ENCODE measurements at places on chromosomes 12 and 14. TPM values are rescaled to one million over a fixed set of nuclear protein-coding genes. Genes with fewer than 3 reads are reported as not detected.

DNA sequence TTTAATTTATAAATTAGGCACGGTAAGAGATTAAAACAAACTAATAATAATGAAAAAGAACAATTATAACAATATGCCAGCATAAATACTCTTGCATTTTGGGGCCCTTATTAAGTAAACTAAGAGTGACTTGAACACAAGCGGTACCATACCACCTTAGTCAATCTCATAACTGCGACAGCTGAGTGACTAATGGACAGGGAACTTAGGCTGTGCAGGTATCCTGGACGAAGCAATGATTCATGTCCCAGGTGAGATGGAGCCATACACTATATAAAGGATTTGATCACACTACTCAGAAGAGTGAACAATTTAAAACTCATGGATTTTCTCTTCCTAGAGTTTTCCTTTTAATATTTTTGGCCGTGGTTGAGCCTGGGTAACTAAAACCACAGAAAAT, 4.3 kb downstream of the KLRC4 start:
- no peak for DNase-seq
- no peaks in the 10 kb centered on the region for H3K36me3 ChIP-seq
- peaks cover 6% of the 10 kb centered on the region for H3K4me1 ChIP-seq
- no peak overlapping the region for H3K4me3 ChIP-seq
- no peak overlapping the region for H3K27ac ChIP-seq

GRCh38 chr12:66409195-66409871, 107.0 kb downstream of the HELB start:
- H3K4me3 ChIP-seq = no peak overlapping the region
- H3K27ac ChIP-seq = no peak overlapping the region

DNA sequence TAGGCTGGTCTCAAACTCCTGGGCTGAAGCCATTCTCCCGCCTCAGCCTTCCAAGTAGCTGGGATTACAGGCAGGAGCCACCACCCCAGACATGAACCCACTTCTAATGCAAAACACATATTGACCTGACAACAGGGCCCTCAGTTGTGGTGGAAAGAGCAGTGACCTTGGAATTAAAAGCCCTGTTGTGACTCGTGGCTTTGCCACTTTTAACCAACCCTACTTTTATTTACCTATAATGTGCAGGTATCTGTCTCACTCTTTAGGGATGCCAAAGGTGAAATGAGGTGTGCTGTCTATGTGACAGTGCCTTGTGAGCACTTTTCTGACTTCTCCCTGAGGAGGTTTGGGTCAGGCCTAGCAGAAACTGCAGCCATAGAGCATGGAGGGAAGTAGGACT, 132.8 kb upstream of the DNM1L start:
- no peak overlapping the region for H3K27ac ChIP-seq
- H3K27me3 ChIP-seq = peaks cover 1% of the 10 kb centered on the region

DNA sequence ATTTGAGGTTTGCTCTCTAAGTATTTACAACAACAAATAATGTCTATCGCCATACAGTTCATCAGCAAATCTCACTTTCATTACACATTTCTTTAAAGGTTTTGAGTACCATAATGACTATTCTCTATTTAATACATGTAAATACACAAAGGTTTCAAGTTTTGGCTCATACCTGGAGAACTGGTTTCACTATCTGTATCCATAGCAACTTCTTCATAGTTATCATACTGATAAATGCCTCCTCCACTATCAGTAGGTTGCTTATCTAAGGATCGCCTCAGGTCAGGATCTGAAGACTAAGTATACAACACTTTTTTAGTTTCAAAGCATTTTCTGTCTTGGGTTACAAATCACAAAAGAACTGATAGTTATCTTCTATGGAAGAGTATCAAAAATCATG, 21.4 kb downstream of the ZFC3H1 start:
- peaks cover 33% of the 10 kb centered on the region for H3K36me3 ChIP-seq
- no peak overlapping the region for H3K27ac ChIP-seq
- DNase-seq = no peak
- no peaks in the 10 kb centered on the region for H3K4me1 ChIP-seq
- H3K4me3 ChIP-seq = no peak overlapping the region

DNA sequence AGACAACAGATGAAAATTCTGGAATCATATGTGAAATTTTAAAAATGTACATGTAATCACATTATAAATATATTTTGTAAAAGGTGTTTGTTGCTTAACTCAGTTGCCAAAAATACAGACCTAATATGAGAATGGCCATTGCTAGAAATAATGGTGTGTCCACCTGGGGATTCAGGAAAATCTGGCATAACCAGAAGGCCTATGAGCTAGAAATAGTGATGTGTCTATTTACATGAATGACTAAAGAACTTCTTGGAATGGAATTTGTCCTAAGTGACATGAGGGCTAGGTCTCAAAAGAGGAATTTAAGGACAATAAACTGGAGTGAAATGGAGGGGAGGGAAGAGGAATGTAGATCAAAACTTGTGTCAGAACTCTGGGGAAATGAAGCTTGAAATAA, 126.4 kb downstream of the PTPRR start:
- H3K4me1 ChIP-seq = no peaks in the 10 kb centered on the region
- no peak overlapping the region for H3K27ac ChIP-seq
- DNase-seq = no peak
- H3K27me3 ChIP-seq = no peaks in the 10 kb centered on the region
- no peaks in the 10 kb centered on the region for H3K36me3 ChIP-seq

DNA sequence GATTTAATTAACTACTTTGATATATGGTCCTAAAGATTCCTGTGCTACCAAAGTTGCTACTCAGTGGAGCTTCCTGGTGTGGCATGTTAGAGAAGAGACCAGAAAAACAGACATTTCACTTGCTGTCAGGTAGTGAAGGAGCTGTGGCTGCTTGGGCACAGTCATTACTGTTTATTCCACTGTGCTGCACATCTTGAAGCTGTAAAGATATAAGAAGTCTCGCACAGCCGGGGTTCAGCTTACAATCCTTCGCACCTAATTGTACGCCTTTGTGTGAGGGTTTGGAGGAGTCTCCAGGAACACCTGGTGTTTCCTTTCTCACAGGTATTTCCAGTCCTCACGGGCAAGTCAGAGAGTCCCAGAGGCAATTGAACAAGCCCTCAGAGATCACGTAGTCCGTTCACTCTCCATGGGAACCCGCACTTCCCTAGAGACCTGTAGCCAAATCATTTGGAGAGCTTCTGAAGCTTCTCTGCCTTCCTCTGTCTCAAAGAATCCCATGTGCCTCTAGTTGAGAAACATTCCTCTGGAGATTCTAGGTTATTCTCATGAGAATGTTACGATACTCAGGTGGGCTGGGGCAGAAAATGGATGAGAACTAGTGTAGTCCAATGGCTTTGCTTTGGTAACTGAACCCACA, 4.1 kb downstream of the EVL start:
- H3K4me3 ChIP-seq = no peak overlapping the region
- H3K27me3 ChIP-seq = peaks cover 6% of the 10 kb centered on the region
- no peak for DNase-seq
- H3K36me3 ChIP-seq = peaks cover 13% of the 10 kb centered on the region

DNA sequence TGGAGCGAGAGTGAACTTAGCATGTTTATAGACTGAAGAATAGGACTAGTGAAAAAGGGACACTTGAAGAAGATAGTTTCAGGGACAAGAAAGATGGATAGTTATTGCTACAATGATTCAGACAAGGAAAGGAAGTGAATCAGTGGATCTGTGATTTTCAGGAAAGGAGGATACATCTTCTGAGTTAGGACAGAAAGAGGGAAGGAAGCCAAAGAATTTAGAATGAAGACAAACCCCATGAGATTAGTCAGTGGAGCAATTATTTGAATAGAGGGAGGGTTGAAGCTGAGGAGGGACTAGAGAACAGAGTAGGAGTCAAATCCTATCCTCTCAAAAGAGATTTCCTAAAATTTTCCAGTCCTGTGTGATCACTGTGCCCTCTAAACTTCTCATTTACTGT, 282.7 kb downstream of the AKAP6 start:
- no peaks in the 10 kb centered on the region for H3K36me3 ChIP-seq
- H3K4me3 ChIP-seq = no peak overlapping the region
- H3K27ac ChIP-seq = no peak overlapping the region

GRCh38 chr12:99027461-99027860, 382.4 kb downstream of the APAF1 start:
- H3K36me3 ChIP-seq = peaks cover 2% of the 10 kb centered on the region
- H3K27me3 ChIP-seq = no peaks in the 10 kb centered on the region
- no peaks in the 10 kb centered on the region for H3K4me1 ChIP-seq
- no peak overlapping the region for H3K4me3 ChIP-seq

GRCh38 chr12:51759695-51760094, 88.8 kb downstream of the FIGNL2 start:
- H3K4me1 ChIP-seq = peaks cover 12% of the 10 kb centered on the region
- no peak overlapping the region for H3K4me3 ChIP-seq

DNA sequence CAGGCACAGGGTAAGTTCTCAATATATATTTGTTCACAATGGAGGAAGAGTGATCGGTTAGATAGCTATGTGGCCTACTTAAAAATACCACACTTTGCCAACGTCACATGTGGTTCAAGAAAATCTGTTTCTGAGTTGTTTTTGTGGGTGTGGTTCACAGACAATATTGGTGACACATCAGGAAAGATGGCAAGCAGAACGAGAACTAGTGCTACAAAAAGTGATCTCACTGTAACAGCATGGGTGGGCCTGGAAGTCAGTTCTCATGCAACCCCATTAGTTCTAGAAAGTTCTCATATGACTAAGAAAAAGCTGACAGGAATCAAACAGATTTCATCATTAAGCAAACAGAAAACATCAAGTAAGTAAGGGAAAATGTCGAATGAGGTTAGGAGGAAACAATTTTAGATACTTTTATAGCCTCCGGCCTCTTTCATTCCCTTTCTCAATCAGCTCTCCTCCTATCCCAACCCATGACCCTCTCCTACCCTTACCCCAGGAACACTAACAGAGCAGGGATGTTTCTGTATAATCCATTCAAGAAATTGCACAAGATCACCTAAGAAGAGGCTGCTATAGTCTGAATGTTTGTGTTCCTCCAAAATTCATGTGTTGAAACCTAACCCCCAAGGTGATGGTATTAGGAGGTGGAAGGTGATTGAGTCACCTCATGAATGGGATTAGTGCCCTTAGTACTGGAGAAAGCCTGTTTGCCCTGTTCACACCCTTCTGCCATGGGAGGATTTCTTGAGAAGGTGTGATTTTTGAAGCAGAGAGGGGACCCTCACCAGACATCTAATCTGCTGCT, 15.5 kb upstream of the NTN4 start:
- no peak overlapping the region for H3K27ac ChIP-seq
- H3K4me3 ChIP-seq = no peak overlapping the region
- H3K4me1 ChIP-seq = no peaks in the 10 kb centered on the region
- no peaks in the 10 kb centered on the region for H3K27me3 ChIP-seq

DNA sequence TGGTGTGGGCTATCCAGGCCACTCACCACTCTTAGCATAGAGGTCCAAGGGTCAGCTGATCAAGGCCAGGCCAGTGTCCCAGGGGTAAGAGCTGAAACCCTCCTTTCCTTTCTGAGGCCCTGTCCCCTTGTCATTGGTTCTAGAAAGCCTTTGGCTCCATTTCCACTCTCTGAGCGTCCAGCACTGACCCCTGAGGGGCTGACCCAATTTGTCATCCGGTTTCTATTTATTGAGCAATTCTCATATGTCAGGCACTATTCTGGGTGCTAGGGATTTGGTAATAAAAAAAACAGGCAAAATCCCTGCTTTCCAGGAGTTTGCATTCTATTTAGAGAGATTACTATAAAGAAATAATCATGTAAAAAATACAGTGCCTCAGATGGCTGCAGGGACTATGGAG, 3.4 kb downstream of the KRT77 start:
- H3K4me1 ChIP-seq = no peaks in the 10 kb centered on the region
- H3K4me3 ChIP-seq = no peak overlapping the region
- no peak for DNase-seq
- peaks cover 7% of the 10 kb centered on the region for H3K27me3 ChIP-seq
- H3K36me3 ChIP-seq = no peaks in the 10 kb centered on the region
- no peak overlapping the region for H3K27ac ChIP-seq

DNA sequence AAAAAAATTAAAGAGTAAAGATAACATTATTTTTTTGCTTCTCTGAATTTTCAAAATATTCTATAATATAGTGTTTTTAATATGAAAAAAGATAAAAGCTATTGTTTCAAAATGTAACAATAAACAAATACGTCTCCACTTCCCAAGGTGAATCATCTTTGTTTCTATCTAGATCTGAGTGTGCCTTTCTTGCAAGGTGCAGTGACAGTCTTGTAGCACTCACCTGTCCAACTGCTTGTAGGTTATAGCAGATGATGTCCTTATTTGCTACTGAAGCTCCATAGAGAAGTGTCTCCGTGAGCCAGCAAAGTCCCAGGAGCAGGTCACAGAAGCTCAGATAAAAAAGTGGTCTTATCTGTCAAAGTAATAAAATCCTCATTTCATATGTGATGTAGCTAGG, 21.4 kb downstream of the TMEM116 start:
- no peaks in the 10 kb centered on the region for H3K27me3 ChIP-seq
- no peak overlapping the region for H3K4me3 ChIP-seq
- H3K4me1 ChIP-seq = no peaks in the 10 kb centered on the region
- DNase-seq = no peak
- H3K36me3 ChIP-seq = no peaks in the 10 kb centered on the region

GRCh38 chr12:100445081-100445481, 28.6 kb upstream of the NR1H4 start:
- peaks cover 18% of the 10 kb centered on the region for H3K4me1 ChIP-seq
- H3K27me3 ChIP-seq = peaks cover 5% of the 10 kb centered on the region
- DNase-seq = no peak
- H3K4me3 ChIP-seq = no peak overlapping the region
- H3K27ac ChIP-seq = no peak overlapping the region

- no peak overlapping the region for H3K27ac ChIP-seq
- no peaks in the 10 kb centered on the region for H3K4me1 ChIP-seq
- peaks cover 11% of the 10 kb centered on the region for H3K36me3 ChIP-seq
- H3K4me3 ChIP-seq = no peak overlapping the region
These were observed 70.8 kb downstream of the PRORP start for GRCh38 chr14:35193161-35193560.

GRCh38 chr14:51566831-51567582, 84.7 kb upstream of the FRMD6 start:
- no peak overlapping the region for H3K4me3 ChIP-seq
- DNase-seq = no peak
- H3K36me3 ChIP-seq = no peaks in the 10 kb centered on the region
- H3K27me3 ChIP-seq = no peaks in the 10 kb centered on the region

DNA sequence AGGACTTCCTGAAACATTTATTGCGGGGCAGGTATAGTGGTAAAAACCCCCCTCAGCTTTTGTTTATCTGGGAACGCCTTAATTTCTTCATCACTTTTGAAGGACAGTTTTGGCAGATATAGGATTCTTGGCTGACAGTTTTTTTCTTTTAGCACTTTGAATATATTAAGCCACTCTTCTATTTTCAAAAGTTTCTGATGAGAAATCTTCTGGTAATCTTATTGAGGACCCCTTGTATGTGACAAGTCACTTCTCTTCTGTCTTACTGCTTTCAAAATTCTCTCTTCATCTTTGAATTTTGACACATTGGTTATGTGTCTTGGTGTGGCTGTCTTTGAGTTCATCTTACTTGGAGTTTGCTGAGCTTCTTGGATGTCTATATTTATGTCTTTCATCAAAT, 59.1 kb downstream of the ATP23 start:
- H3K27ac ChIP-seq = no peak overlapping the region
- peaks cover 2% of the 10 kb centered on the region for H3K27me3 ChIP-seq
- H3K4me3 ChIP-seq = no peak overlapping the region
- peaks cover 7% of the 10 kb centered on the region for H3K36me3 ChIP-seq
- no peak for DNase-seq

SAMD4A gene
- total RNA-seq = 9.2 TPM

NYNRIN gene
- total RNA-seq = 49.0 TPM

NOS1 gene
- 0.05 TPM for total RNA-seq

PTPRR gene
- total RNA-seq = 0.33 TPM

WNT5B gene
- total RNA-seq = 7.5 TPM

TAS2R20 gene
- total RNA-seq = 1.7 TPM

SLC39A5 gene
- not detected for total RNA-seq

All from endothelial cell (in vitro differentiated cells).